Mucosa of gallbladder (tissue), 1 donor: ENCODE measurements at places on chromosomes 6 and 20.

- DNase-seq = no peak
Observed at GRCh38 chr6:169185692-169186485, 67.8 kb downstream of the THBS2 start.

DNA sequence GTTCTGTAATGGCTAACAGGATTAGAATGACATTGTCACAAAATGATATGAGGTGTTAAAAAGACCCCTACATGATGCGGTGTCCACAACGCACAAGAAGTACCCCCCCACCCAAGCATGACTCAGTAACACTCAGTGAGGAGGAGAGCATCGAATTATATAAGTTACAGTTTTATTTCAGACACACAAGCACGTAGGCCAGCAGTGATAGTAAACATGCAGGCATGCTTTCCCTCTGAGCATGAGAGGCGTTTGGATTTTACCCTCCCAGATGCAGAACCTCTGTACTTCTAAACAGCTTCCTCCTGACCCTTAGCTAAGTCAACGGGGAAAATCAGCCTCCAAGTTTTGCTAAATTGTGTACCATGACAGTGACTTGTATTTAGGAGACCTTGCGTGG is 23.9 kb downstream of the GNAS start:
- DNase-seq = no peak

DNA sequence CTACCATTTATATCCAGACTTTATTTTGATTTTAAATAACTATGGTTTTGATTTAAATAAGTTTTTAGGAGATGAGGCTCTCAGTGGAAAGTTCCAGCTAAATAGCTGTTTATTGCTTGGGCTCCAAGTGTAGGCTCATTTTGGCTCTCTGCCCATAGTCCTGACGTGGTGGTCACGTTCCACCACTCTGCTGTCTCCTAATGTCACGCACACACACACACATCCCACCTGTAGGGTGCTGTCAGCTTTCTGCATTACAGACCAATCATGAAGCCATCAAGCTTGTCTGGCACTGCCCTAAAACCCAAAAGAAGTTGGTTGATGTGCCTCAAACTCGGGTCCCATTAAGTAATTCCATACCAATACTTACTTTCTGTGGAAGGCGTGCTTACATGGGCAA is 45.4 kb downstream of the PANK2 start:
- DNase-seq = no peak

- DNase-seq = no peak
Observed at GRCh38 chr20:52539891-52540290, 348.3 kb upstream of the ZFP64 start.

DNA sequence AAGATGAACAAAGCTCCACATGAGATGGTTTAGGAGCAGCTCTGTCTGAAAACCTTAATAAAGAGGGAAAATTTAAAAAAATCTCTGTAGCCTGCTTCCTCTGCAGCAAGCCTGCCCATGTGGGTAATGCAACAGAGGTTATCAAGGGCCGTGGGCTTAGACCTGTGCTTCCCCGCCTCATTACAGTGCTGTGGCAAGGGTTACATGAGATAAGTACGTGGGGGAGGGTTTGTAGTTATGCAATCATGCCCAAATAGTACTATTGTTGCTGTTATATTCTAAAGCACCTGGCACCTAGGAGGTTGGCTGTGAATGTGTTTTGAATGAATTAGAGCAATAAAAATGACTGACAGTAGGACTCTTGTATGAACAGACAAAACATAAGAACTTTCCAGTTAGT is 68.3 kb downstream of the PKHD1 start:
- DNase-seq = no peak

DNA sequence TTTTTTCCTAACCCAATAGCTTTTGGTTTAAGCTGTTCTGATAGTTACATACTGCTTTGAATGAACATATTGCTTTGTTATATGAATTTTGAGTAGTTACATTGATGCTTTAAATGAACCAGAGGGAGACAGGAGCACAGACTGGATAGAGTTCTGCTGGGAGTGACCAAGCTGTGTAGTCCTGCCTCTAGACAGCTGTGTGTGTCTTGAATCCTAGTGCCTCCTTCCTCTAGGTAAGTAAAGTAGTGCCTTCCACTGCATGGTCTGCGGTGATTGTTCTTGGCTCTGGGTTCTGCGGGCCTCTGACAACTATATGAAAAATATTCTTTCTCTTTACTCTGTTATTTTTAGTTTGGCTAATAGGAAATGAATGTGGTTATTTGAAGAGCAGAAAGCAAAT is 46.0 kb upstream of the ADGRG6 start:
- no peak for DNase-seq
